ENCODE measurements at places on chromosomes 13 and 19.
A peak's percentile ranks its signal among the peaks of the same experiment; 100 is the strongest.

DNA sequence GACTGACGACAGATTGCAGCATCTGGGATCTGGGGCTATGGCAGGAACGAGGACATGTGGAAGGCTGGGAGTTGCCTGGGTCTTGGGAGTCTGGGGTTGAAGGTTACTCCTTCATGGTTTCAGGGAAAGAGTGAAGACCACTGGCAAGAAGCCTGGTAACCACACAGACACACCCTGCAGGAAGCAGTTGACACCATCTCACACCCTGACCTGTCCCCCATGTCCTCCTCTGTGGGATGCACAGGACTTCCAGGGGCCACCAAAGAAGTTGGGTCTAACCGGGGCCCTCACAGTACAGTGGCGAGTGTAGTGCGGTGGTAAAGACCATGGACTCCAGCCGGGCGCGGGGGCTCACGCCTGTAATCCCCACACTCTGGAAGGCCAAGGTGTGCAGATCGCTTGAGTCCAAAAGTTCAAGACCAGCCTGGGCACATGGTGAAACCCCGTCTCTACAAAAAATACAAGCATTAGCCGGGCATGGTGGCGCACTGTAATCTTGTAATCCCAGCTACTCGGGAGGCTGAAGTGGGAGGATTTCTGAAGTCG, 10.6 kb upstream of the FFAR2 start:
- DNase-seq, result no peak

GRCh38 chr13:57634839-57635165, 3.3 kb downstream of the PCDH17 start:
- no peak for DNase-seq

DNA sequence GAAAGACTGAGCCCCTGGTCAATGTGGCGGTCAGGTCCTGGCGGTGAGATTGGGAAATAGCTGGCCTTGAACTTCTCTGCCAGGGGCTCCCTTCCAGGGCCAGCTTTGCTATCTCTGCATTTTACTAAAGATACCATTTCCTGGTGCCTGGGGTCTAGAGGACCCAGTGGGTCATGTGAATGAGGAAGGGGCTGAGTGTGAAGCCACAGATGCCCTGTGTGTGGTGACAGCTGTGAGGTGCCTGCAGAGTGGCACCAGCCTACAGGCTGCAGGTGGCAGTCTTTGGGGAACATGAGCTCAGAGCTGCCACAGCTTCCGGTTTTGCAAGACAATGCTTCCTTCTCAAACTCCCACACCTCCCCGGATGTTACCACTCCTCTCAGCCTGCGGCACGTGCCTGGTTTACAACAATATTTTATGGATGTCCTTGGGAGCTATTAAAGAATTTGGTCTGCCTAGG, 5.2 kb upstream of the MLNR start:
- DNase-seq, result peak; percentile 78

- no peak for DNase-seq
These were observed 583 bp downstream of the AKAP8L start for GRCh38 chr19:15418231-15418578.

DNA sequence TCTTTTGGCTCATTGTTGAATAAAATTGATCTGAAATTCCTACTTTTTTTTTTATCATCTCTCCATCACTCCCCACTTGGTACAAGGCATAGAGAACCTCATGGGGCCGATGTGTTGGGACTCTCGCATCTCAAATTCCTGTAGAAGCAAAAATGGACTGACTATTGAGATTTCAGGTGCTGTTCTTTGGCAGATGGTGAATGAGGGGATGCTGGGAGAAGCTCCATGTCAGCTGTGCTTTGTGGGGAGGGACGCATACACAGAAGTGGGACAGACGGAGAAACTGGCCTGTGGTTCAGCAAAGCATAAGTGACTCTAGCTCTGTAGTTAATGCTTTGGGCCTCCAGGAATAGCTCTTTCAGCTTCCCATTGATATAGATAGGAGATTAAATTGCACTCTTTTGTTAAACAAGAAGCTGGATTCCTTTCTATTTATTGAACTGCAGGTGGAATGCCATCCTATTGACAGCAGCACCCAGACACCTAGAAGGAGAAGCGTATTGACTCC, 194.5 kb upstream of the RNF113B start:
- no peak for DNase-seq

DNA sequence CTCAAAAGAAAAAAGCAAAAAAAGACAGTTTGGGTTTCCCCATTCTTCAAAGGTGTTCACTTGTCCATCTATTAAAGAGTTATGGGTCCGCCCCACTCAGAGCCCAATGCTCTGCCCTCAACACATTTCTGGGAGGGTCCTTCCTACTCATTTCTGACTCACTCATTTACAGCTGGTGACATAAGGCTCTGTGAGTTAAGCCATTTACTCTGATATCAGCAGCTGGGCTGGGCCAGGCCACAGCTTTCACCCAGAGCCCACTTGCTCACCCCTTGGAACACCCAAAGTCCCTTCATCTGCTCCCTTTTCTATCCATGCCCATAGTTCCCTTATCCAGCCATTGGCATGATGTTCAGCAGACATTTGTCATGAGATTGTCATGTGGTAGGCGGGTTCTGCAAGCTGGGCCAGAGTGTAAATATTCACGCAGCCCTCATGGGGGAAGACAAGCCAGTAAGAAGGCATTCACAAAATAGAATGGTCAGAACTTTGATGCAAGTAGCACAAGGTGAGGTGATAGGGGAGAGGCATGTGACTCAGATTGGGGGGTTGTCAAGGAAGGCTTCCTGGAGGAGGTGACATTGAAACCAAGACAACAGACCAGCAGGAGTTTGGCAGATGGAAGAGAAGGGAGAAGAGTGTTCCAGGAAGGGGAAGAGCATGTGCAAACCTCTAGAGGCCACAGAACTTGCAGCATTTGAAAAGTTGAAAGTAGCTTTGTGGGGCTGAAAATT, 5.9 kb downstream of the MAST1 start:
- DNase-seq, result no peak

DNA sequence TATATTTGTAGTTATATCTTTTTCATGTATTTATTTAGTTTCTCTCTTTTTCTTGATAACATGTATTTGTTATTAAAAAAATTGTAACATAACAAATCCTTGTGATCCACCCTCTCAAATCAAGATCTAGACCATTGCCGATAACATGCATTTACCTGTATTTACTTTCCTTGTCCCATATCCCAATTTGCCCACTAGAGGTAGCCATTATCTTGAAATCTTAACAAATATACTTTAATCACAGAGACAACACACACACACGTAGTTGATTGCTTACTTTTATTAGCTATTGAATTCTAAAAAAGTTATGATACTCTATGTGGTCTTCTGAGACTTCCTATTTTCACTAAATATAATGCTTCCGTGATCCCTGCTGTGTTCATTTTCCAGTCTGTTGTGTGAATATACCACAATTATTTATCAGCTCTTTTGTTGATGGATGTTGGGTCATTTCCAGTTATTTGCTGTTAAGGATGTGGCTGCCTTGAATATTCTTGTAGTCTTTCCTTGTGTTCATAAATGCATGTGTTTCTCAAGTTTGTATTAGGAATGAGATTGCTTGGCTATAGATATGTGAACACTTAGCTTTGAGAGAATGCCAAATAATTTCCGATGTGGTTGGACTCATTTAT, 31.3 kb upstream of the ZMYM2 start:
- no peak for DNase-seq

- DNase-seq, result no peak
These were observed 1151.8 kb downstream of the UQCRFS1 start for GRCh38 chr19:28061111-28061510.

GRCh38 chr13:112951674-112952371, 17.2 kb upstream of the MCF2L start:
- DNase-seq, result peak; percentile 39

GRCh38 chr19:50415661-50416033, 3.1 kb upstream of the SPIB start:
- DNase-seq, result no peak

- no peak for DNase-seq
These were observed at the start of gene ZNF177 for GRCh38 chr19:9362905-9363304. Gene ZNF177 (plus strand): TSS chr19:9363013. CDS start chr19:9378312, 15,299 bp downstream.

- DNase-seq, result no peak
These were observed 9.1 kb downstream of the NOP53 start for GRCh38 chr19:47754206-47755064.

DNA sequence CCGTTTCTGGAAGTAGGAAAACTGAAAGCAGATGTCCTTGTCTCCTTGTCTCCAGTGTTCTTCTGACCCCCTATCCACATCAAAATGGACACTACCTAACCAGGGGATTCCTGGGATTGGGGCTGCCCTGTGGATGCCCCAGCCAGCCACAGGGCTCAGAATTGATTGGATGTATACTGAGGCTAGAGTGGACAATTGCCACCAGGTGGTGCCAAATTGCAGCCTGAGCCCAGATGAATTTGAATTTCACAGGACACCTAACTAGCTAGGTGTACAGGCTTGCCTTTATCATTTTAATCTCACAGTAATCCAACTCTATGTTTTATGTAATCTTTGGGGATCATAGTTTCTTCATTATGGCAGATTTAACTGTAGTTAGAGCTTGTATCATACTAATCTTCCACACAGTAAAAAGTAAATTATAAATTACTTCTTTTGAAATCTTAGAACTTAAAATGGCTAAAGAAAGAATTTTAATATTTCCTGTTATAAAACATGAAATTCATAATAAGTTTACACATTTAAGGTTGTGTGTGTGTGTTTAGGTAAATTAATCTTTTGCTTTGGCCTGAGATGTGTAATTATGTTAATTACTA, 58.0 kb downstream of the PIBF1 start:
- peak; percentile 81 for DNase-seq

DNA sequence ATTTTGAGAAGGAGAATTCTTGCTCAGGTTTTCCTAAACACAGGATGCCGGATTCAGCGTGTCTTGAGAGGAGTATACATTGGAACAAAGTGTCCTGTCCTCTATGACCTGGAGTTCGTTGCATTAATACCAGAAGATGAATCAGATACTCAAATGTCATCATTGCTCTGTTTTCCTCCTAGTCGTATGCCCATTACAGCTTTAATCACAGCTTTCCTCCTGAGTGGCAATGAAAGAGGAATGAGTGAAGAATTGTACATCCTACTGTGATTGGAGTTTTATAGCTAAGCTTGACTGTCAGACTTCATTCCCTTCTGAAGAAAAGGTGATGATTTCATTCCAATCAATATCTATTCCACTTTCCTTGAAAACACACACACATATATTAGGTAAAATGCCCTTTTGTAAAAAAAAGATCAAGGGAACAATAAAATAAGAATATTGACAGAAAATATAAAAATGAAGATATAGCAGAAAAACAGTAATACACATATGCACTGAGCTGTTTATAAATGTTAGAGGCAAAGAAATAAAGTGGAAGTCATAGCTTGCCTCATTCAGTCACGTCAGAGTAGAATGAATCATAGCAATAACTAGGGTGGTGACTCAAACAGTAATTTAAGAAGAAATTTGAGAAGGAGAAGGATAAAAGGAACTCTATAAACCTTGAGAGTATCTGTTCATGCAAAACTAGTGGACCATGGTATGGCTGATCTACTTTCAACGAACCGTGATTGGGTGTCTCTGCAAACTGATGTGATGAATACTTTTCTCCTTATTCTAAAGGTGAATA, 501.5 kb downstream of the SUCLA2 start:
- DNase-seq, result no peak

DNA sequence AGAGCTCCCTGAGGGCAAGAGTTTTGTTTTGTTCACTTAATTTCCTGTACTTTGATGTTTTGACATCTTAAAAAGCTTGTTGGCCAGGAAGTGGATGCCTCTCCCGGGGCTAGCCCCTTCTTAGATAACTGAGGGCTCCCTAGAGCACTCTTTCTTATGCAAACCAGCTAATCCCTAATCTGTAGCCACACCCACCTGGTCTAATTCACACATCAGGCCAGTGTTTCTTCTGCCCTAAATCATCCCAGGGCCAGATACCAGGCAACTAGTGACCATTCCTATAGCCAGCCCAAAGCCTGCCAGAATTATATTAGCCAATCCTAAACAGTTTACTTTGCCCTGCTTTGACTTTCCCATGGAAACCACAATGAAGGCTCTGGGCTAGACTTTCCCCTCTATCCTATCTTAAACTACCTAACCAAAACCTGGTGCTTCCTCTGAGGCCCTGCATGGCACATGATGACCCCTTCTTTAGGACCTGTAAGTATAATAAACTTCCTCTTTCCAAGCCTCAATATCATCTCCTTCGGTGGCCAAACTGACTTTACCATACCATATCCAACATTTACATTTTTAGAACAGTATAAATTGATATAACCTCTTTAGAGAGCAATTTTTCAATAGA, 24.8 kb downstream of the WBP4 start:
- DNase-seq, result peak; percentile 77

GRCh38 chr13:78145276-78145675, 226.6 kb upstream of the EDNRB start:
- no peak for DNase-seq

- DNase-seq, result no peak
These were observed 7.3 kb upstream of the NLRP8 start for GRCh38 chr19:55940306-55940705.
